Epithelial cell of esophagus (primary cell): ENCODE measurements at places on chromosomes 2 and 18.

DNA sequence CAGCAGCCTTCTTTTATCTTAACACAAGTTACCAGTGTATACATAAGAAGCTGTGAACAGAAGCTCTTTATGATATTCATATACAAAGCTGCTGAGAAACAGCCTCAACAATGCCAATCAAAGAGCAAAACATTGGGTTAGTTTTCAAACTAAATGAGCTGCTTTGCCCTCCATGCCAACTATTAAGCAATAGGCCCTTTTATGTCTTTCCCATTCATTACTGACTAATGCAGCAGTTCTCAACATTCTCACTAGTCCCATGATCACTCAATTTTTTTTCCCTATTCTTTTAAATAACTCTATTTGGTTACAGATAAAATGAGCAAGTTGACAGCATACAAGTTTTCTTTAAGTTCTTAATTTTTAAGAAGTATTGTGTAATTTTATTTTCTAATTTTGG lies 57.9 kb upstream of the FRZB start:
- peak; percentile 60 for DNase-seq

- DNase-seq, result no peak
These were observed 115.2 kb downstream of the FAM210A start for GRCh38 chr18:13611142-13611600.

DNA sequence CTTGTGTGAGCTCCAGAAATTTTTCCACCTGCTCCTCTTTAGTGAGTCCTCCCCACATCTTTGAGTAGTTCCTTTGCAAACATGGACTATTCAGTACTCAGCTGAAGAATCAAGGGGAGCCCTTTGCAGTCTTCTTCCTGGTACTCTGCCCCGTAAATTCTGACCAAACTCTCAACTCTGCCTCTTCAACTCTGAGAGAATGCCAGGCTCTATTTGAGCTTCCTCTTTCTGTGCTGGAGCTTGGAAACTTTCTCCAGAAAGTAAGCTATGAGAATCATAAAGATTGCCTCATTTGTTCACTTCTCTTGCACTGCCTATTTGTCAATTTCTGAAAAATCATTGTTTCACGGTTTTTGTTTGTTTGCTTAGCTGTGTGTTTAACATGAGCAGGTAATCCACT lies 7.4 kb upstream of the STAT4 start:
- DNase-seq, result no peak

GRCh38 chr2:134766583-134766982 lies 47.8 kb upstream of the TMEM163 start:
- no peak for DNase-seq

DNA sequence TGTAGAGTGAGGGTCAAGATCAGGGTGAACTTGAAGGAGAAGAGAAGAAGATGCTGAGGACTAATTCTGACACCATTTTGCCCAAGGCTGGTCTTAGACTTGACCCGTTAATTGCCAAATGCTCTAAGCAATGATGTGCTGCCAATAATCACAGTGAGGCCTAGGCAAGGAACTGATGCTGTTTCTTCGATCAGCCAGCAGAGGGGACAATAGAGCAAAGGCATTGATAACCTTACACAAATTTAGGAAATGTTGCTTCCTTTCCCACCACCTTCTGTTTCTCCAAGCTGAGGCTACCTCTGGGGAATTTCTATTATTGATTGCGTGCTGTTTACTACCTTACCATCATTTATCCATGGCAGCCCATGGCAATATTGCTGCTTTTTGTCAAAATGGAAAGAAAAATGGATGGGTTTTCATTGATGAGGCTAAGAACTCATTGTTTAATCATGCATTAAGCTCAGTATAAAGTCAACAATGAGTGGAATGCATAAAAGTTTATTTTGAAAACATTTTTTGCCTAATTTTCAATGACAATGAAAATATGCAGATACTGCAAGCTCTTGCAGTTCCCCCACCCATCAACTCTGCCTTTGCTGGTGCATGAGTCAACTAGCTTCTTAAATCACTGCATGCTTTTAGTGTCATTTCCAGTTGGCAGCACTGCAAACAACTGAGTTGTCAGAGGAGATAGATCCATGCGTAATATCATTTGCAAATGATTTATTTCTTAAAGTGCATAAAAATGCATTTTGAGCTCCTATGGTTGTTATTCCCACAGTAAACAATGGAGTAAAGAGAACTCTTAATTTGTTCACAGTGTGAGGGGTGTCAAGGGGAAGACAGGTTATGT lies 116.4 kb upstream of the NYAP2 start:
- peak; percentile 40 for DNase-seq

DNA sequence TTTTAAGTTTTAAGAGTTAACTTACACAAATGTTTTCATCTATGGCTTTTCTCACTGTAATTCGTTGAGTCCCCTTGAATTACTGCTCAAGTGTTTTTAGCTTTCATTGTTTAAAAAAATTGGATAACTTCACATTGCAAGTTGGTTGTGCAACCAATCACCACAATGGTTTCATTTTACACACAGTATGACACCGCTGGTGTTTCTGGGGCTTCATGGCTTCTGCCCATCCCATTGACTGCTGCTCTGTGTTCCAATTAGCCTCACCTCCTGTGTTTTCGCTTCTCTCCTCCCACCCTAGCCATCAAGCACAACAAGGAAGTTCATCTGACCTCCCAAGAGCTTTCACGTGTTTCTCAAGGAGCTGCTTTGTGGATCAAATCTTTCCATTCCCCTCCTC lies 199.1 kb upstream of the CHAC2 start:
- no peak for DNase-seq

DNA sequence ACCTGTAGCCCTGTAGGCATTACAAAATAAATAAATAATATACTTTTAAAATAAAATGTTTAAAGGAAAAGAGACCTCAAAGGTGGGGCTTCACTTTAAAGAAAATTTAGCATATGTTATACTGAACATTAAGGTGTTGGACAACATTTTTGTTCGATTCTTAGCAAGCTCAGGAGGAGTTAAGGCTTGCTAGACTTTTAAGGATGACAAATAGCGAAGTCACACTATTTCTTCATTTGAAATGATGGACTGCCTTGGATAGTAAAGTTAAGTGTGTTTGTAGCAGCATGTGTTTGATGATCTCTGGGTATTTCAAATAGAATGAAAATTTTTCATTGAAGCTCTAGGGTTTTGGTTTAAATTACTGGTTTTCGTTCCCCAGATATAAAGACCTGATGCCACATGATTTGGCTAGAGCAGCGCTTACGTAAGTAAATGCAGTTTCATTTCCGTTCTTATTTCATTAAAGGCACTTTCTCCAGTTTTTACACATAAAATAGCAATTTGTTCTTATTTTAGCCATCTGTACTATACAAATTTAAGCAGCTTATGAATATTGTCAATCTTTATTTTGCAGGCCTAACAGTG lies 24.9 kb downstream of the HADHB start:
- DNase-seq, result peak; percentile 89

GRCh38 chr2:82793711-82794435 lies 1665.2 kb downstream of the SUCLG1 start:
- no peak for DNase-seq

- DNase-seq, result no peak
These were observed 9.0 kb downstream of the STK25 start for GRCh38 chr2:241499146-241499965.

DNA sequence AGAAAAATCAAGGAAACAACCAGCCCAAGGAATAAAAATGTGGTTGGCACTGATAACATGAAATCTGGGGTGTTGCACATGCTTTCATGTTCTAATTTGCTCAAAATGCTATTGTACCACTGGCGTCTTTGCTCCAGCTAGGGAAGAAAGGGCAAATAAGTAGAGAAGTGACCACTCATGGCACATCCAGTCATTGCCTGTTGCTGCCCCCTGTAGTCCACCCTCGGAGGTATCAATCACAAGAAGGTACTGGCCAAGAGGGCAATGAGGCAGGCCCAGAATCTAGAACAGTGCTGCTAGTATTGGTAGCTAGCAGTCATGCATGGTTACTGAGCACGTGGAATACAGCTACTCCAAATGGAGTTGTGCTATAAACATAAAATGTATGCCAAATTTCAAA lies 213.4 kb downstream of the CDCA7 start:
- DNase-seq, result peak; percentile 15

GRCh38 chr2:56338232-56338631 lies 154.4 kb downstream of the CCDC85A start:
- DNase-seq, result no peak

DNA sequence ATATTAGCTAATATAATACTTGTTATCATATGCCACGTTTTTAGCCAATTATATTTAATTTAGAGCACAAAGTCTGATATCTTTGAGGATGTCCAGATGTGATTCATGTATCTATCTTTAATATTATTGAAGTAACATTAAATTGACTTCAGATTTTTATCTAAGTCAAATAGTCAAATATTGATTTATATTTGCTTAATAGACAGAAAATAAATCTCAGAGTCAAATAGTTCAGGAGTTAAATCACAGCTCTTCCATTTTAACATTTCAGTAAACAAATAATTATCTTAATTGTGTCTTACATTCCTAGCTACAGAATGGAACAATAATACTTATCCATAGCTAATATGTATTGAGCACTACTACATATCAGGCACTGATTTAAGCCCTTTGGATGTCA lies 379.4 kb upstream of the UBE2E3 start:
- no peak for DNase-seq

DNA sequence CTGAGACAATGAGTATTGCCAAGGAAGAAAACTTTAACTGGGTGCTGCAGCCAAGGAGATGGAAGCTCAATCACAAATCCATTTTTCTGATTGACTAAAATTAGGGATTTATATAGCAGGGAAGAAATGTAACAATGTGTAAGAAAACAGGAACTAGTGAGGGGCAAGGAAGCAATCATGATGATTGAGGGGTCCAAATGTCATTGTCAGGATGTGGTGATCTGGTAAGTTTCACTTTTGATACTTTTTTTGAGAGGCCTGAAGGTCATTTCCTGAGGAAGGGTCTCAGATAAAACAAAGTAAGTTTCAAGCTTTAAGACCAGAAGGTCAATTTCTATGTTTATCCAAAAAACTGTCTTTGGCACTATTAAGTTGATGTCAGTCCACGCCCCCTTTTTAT lies 12.0 kb upstream of the GCC2 start:
- no peak for DNase-seq

DNA sequence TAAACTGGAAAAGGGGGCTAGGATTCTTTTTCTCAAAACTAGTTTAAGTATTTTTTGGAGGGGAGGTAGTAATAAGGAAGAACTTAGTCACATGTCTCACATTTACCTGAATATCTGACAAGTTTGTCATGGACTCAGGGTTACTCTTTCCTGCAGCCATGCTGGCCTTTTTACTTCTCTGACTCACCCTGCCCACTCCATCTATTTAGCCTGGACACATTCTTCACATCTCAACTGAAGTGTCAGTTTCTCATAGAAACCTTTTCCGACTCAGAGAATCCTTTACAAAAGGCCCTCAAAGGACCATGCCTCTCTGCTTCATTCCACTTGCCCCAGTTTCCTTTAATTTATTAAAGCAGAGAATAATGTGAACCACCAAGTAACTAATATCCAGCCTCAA lies 42.6 kb downstream of the SCN7A start:
- peak; percentile 29 for DNase-seq

DNA sequence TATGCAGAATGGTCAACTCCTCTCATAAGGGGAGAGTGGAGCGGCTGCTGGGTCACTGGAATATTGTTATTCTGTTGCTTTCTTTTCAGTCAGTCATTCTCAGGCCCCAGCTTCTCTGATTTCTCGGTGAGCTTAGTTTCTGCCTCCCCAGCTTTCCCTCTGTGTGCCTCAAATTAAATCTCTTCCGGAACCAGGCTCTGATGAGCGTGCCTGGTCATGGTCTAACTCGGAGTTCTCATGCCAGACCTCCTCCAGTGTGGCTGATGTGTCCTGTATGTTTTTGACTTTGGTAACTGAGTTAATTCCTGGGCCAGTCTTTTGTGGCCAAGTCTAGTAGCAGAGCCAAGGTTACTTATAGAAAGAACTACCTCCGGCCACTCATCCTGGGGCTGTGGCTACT lies 4.9 kb upstream of the STK11IP start:
- no peak for DNase-seq

DNA sequence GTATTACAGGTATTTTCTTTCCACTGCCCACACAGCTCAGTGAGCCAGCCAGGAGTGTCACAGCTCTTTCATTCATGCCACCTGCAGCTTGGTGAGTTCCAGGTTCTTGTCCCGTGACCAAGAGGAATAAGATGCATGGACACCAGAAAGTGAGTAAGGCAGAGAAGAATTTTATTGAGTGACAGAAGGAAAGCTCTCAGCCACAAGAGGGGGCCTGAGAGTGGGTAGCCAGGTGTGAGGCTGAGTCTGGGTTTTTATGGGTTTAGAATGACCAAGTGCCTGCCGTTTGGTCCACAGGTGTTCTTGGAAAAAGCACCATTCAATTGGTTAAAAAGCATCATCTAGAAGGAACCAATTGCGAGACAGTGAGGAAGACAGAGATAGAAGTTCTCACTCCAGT lies 1097.1 kb upstream of the SLC39A10 start:
- DNase-seq, result no peak

- DNase-seq, result peak; percentile 44
These were observed 114.1 kb downstream of the RIF1 start for GRCh38 chr2:151523850-151524249.

DNA sequence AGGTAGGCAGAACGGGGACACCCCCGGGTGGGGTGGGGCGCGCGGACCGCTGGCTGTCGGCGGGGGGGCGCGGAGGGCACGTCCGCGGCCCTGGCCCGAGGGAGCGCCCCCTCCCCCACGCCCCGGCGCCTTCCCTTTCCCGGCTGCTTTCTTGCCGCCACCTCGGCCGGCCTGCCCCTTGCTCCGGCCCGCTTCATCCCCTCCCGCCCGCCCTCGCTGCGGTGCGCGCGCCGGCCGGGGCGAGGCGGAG lies 443 bp downstream of the VAPA start:
- no peak for DNase-seq

DNA sequence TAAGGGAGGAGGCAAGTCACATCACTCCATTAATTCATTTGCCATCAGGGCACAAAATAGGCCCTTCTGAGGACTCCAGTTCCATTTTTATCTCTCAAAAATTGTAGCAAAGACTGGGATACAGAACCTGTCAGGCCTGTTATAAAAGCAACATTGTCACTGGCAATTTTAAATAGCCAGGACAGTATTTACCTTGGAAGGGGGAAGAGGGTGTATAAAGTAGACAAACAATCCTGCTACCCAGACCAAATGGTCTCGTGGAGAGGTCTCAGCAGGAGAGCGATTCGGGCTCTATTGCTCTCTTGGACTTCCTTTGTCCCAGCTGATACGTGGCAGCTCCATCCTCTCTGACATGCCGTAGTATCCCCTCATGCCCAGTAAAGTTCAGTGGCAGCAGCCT lies 740.3 kb upstream of the HS6ST1 start:
- DNase-seq, result no peak

GRCh38 chr2:61443342-61444041 lies 27.4 kb downstream of the USP34 start:
- DNase-seq, result no peak

- DNase-seq, result peak; percentile 45
These were observed 230.8 kb downstream of the SEPTIN10 start for GRCh38 chr2:109382951-109383350.
